ENCODE measurements at places on chromosomes 4 and X.
A peak's percentile ranks its signal among the peaks of the same experiment; 100 is the strongest.

DNA sequence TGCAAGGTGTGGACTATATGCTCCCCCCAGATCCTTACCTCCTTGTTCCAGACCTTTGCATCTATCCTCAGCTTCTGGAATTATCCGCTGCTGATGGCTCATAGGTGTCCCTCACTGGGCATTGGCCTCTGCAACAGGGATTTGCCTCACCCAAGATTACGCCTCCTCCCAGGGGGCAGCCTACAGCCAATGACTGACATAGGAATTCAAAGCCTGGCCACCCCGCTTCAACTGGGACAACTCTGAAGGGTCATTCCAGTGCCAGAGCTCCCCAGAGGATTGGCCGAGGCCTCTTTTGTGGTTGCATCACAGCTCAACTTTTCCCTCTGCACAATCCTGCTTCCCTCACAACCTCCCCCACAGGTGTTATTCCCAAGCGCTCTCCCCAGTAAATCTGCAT lies 5.0 kb downstream of the SYN1 start:
- no peak for DNase-seq

DNA sequence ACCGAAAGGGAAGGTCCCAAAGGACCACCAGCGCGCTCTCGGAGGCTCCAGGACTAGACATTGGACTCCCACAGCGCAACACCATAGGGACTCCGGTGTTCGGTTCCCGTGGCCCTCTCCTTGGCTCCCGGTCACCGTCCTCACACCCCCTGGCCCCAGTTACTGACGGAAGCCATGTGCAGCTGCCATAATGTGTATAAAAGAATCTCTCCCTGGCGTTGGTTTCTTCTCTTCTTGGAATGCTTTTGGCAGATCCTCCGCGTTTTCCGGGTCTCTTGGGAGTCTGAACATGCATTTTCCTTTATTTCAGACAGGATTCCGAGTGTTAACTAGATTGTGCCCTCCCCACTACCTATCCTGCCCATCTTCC lies 69.8 kb downstream of the FBXO8 start:
- DNase-seq = no peak

DNA sequence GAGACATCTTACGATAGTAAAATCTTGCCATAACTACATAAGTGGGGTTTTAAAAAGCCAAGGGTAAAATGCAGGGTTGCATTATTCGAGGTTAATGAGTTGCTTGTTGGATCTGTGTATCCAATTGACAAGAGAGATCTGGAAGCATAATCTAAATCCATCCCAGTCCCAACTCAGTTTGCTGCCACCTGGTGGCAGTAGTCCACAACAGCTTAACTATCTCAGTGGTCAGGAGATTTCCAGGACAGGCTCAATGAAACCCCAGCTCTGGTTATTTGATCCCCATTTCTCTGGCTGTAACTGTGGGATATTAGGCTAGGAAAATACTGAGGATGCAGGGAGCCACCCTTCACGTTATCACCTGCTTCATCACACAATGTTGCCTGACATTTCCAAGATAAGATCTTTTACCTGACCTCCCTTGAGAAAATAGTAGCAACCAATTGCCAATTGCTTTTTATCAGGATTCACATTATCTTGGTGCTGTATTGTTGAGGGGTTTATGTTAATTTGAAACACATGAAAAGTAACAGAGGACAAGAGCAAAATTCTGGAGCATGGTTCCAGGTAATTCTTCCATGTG lies 88.2 kb upstream of the TNIP3 start:
- peak; percentile 82 for DNase-seq

GRCh38 chrX:18575744-18576143 lies 96.2 kb downstream of the RS1 start:
- DNase-seq = no peak

- DNase-seq = no peak
These were observed 647.0 kb upstream of the PCDH7 start for GRCh38 chr4:30073011-30073710.

DNA sequence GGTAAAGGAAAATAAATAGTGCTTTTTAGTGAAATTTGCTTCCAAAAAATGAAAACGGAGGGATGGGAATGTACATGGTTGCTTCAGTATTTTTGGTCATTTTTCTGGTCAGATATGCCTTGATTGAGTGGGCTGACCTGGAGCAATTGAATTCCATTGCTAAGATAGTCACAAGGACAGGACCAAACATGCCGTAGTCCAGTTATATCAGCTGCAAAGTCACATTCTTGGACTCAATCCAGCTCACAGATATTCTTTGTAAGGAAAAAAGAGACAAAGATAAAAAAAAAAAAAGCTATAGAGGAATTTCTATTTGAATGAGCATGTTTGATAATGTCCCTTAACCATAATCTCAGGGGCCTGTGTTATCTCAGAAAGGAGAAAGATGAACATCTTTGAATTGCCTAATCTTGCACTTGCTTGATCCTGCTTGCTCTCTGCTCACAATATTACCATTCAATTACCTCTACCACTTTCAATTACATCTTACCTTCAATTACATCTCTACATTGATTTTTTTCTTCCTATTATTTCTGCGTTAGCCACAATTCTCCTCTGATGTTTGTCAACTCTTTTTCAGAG lies 75.4 kb upstream of the PACRGL start:
- no peak for DNase-seq
